ENCODE measurements at places on chromosomes 5 and 9.

- DNase-seq = no peak
These were observed 66.5 kb downstream of the SV2C start for GRCh38 chr5:76149636-76150035.

DNA sequence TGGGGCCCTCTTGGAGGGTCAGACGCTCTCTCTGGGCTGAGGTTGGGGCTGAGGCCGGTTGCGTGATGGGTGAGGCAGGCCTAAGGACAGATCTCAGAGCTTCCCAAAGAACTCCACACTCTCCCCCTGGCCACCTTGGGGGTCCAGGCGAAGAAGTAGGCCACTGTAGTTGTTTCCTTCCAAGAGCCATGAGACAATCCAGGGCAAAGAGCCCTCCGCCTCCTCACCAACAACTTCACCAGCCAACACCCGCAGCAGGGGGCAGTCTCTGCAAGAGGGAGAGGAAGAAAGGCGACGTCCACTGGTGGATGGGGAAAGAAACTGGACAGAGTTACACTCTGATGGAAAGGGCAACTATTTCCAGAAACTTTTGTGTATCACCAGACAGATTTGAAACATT, 10.7 kb downstream of the SLC35A4 start:
- DNase-seq = no peak

GRCh38 chr9:76399856-76400255, 5.6 kb upstream of the RFK start:
- no peak for DNase-seq

GRCh38 chr5:59757442-59757841, 136.1 kb downstream of the PDE4D start:
- DNase-seq = no peak

DNA sequence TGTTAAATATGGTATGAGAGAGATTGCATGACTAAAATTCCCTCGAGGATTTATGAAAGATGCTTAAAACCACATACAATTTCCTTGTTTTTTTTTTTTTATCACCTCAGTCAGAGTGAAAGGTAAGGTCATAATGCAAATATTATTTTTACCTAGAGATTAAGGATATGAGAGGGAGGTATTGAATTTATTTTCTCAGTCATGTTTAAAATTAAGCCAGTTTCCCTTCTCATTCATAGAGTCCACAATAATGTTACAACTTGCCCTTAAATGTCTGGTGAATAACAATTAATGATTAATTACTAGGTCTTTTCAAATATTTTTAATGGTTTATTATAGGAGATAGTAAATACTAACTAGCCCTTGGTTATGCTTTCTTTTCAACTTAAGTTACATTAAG, 144.9 kb upstream of the HAPLN1 start:
- no peak for DNase-seq

DNA sequence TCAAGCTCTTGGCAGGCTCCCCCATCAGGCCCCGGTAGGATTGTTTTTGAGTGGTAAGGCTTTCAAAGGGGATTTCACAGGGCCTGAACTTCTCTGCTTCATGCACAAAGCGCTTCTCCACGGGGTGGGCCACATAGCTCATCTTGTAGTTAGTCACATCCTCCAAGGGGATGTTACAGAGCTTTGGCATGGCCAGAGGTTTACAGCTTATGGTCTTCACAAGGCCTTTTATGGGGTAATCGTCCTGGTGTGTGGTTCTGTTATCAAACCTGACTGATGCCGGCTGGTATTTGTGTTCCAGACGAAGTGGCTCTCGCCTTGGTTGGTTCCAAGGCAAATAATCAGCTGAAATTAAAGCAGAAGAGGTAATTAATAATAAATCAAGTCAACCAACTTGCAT, 104.3 kb downstream of the SAXO1 start:
- DNase-seq = no peak

DNA sequence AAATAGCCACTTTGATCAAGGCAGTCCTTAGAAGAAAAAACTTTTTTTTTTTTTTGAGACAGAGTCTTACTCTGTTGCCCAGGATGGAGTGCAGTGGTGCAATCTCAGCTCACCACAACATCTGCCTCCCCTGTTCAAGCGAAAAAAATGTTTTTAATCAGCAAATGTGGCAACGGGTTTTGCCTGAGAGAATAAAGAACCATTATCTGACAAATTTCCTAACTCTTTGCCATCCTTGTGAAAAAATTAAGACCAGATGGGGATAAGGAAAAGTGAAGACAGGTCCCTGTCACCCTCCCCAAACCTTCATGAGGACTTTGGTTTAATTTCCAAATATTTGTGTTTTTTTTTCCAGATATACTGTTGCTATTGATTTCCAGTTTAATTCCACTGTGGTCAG, 107.3 kb upstream of the SPOCK1 start:
- DNase-seq = no peak

GRCh38 chr5:33816791-33817190, 75.0 kb downstream of the ADAMTS12 start:
- no peak for DNase-seq

DNA sequence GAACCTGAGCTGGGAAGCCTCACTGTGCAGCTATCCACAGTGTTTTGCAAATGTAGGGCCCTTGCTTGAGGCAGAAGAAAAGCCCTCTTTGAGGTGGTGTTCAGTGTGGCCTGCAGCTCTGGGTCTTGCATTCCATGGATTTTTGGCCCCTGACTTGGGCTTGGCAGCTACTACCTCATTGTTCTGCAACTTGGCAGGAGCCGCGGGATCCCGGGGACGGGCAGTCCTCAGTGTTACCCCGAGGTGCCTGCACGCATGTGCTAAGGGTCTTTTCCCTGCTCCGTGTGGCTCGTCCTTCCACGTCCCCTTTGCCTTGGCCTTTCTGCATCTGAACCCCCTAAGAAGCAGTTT, 39.8 kb downstream of the NEK6 start:
- no peak for DNase-seq

DNA sequence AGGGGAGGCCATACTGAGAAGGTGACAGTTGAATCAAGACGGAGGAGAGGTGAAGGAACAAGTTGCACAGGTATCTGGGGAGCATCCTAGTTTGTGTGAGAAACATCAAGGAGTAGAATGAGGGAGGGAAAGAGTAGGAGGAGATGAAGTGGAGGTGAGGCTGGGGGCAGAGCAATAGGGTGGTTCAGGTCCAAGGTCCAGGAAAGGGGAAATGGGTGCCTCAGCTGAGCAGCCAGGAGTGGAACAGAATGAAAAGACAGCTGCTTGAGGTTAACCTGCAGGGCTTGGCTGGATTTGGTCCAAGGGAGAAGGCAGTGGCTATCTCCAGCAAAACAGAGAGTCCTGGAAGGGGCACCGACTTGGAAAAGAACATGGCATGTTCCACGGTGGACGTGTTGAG, 5.3 kb downstream of the SLC1A1 start:
- DNase-seq = no peak

DNA sequence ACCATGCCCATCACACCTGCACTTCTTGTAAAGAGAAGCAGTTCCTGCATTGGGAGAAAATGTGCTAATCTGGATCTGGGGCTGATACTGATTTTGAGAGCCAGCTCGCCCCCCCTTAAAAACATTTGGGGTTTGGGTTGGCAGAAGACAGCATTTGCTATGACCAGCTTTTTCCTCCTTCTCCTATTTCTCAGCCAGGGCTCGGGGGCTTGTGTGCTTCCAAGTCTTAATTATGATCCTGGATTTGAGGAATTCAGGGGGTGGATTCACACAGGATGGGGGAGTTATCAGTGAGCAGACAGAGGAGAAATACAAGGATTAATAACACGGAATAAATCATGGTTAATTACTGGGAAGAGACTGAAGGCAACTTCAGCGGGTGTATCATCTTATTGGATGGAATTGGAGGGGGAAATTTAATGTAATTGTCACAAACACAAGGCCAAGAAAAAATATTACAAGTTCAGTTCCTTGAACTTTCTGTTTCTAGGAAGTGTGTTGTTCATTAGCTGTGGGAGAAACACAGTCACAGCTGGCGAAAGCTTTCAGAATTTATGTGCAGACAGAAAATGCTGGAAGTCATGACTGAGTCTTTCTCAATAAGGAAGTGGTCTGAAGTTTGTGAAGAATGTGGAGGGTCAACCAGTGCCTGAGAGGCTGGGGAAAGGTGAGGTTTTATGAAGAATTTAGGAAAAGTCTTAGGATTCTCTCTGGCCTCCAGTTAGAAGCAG, 15.3 kb downstream of the C9orf152 start:
- DNase-seq = no peak

- DNase-seq = no peak
These were observed 42.4 kb downstream of the HOMER1 start for GRCh38 chr5:79471556-79471955.

- no peak for DNase-seq
These were observed 1.3 kb downstream of the FGF10 start for GRCh38 chr5:44387921-44388320.

DNA sequence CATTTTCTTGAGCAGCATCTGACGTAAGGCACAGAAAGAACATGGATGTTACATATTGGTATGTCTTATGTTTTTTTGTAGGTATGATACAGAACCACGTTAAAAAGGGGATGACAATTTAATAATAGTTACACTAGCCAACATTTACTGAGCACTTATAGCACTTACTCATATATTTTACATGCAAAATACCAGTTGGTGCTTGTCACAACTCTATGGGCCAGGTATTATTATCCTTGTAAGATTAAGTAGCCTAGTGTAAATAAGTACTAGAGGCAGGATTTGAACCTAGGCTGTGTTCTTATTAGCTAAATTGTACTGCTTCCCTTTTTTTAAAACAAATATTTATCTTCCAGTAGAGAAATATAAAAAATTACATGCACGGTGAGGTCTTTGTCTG, 83.5 kb downstream of the RANBP17 start:
- DNase-seq = no peak

GRCh38 chr5:59143926-59144333, 561.1 kb downstream of the RAB3C start:
- DNase-seq = no peak

DNA sequence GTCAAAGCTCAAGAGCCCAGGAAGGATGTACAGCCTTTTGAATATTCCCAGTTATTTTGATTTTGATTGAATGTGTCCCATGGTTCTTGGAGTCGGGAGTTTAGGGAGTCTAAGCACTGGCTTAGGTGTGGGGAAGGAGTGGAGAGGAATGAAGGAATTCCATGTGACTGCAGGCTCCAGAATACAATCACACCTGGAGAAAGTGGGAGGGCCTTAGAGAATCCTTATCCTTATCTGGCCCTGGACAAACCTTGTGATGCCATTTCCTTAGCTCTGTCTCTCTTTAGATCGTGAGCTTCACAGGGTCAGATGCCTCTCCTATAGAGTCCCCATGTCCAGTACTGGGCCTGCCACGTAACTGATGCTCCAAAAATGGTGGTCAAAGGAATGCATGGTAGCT, 4.2 kb upstream of the EEIG1 start:
- no peak for DNase-seq

DNA sequence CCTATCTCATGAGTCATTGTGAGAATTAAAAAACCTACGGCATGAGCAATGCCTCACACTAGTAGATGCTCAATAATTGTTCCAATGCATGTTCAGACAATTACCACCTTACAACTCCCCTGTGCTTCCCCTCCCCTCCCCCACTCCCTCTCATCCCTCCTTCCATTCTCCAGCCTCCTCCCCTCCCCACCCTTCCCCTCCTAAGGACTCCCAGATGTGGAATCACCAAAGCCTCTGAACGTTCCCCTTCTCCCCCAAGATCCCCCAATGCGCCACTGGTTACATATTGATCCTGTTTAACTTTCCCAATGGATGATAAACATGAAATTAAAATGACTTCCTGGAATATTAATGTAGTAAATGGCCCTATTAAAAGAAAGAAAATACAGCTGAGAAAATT, 84.8 kb downstream of the PCDH1 start:
- no peak for DNase-seq

- no peak for DNase-seq
These were observed 70.9 kb upstream of the FSD1L start for GRCh38 chr9:105376893-105377292.

- DNase-seq = no peak
These were observed 149.0 kb upstream of the GRAMD2B start for GRCh38 chr5:126274076-126274762.

- DNase-seq = peak; percentile 5
These were observed 880.1 kb upstream of the SEMA6A start for GRCh38 chr5:117454716-117455212.

DNA sequence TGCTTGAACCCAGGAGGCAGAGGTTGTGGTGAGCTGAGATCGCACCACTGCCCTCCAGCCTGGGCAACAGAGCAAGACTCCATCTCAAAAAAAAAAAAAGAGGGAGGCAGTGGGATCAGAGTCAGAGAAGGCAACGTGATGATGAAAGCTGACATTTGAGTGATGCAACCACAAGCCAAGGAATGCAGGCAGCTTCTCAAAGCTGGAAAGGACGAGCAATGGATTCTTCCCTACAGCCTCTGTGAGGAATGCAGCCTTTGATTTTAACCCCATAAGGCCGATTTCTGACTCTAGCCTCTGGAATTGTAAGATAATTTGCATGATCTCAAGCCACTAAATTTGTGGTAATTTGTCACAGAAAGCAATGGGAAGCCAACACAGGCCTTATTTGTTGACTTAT, 9.8 kb downstream of the TGFBI start:
- DNase-seq = no peak

GRCh38 chr9:83281306-83282255, 218.6 kb upstream of the RASEF start:
- no peak for DNase-seq

GRCh38 chr5:177336112-177336511, 15.4 kb downstream of the LMAN2 start:
- DNase-seq = no peak

DNA sequence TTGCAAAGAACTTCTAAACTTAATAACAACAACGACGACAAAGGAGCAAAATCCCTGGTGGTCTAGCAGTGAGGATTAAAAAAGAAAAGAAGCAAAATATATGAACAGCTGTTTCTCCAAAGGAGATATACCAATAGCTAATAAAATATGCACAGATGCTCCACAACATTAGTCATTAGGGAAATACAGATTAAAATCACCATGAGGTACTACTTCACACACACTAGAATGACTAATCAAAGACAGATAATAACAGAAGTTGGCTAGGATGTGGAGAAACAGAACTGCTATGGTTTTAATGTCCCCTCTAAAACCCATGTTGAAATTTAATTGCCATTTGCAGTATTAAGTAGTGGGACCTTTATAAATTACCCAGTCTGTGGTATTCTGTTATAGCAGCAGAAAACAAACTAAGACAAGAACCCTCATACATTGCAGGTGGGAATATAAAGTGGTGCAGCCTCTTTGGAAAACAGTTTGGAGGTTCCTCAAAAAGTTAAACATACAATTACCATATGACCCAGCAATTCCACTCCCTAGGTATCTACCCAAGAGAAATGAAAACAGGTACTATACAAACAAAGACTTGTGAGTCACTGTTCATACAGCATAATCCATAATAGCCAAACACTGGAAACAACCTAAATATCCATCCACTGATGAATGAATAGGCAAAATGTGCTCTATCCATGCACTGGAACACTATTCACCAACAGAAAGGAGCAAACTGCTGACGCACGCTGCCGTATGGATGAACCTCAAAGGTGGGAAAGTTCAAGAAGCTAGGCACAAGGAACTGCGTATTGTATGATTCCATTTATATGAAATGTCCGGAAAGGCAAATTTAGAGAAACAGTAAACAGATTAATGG, 11.4 kb upstream of the DUSP1 start:
- no peak for DNase-seq

- no peak for DNase-seq
These were observed 259.8 kb downstream of the ANXA1 start for GRCh38 chr9:73411494-73411893.
